NCI-H2029 (cell line): ENCODE measurements at places on chromosomes 3 and 15.
A peak's percentile ranks its signal among the peaks of the same experiment; 100 is the strongest.

DNA sequence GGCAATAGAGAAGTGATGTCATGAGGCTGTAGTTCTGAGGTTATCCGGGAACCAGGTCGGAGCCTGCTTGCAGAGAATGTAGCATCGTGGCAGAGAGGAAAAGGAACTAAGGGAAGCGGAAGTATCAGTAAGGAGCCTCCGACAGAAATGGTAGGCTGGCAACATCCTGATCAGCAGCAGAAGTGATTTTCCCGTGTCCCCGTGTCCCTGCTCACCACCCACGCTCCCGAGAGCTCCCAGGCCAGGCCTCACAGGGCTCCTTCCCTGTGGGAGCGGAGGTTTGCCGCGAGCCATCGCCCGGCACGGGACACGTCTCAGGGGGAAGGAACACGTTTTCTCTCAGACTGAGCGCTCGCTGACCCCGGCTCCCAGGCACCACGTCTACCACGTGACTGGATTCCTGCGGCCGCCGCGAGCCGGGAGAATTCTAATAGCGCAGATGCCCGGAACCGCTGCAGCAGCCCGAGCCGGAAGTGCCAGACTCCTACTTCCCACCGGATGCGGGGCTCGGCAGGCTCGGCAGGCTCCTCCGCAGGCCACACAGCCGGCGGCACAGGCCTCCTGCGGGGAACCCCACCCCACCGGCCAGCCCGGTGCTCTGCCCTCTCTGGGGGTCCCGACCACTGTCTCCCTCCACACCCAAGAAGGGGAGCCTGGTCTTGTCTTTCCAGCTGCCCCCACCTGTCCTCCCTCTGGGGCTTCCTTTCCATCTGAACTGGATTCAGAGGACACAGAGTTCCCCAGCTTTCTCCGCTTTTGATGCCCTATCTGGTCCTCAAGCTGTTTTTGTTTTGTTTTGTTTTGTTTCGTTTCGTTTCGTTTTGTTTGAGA is 99.3 kb downstream of the BDH1 start:
- DNase-seq: no peak

DNA sequence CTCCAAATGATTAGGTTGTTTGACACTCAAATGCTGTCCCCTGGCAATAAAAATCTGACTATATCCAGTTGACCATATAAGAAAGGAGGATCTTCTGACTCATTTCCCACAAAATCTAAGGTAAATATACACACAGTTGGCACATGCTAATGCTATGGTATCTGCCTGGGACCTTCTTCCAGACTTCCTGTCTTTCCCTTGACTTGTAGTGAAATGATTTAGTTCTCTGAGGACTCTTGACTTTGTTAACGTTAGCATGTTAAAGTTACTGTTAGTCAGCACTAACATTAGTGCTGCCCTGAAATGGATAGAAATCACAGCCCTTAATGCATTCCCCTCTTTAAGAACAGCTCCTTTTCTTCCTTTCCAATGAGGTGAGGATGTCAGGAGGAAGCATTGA is 124.3 kb upstream of the LSAMP start:
- no peak for DNase-seq

DNA sequence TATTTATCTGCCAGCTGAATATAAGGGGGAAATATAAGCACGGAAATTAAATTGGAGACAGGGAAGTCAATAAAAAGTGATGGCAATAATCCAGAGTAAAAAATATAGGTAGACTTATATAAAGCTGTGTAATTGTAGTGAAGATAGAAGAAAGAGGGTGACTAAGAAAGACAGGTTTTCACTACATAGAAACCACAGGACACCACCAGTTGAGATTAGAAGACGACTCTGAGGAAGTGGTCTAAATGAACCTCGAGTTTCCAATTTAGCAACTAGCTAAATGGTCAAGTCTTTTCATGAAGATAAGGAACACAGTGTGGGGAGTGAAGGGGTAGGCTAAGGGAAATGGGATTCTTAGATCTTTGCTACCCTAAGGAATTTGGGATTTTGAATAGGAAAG is 188.8 kb upstream of the ARL6 start:
- no peak for DNase-seq

DNA sequence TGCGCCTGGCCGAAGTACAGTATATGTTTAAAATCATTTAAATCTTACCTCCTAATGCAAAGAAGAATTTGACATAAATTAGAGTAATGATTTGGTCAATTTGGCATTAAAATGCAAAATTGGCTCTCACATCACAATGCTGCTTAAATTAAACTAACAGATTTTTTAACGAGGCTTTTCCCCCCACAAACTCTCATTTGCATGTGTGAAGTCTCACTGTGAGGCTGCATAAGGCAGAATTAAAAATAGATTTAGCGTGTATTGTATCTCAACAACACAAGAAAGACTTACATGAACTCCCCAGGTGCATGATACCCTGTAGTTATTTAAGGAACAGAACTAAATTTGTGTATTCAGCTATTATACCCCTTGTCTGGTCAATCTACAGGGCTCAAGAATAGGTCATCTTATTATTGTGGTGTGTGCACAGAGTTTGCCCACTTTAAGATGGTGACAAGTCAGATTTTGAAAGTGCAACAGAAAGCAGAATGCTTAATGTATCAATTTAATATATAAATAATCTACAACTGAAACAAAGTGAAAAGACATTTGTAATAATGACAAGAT is 897.9 kb downstream of the EPHA3 start:
- no peak for DNase-seq

DNA sequence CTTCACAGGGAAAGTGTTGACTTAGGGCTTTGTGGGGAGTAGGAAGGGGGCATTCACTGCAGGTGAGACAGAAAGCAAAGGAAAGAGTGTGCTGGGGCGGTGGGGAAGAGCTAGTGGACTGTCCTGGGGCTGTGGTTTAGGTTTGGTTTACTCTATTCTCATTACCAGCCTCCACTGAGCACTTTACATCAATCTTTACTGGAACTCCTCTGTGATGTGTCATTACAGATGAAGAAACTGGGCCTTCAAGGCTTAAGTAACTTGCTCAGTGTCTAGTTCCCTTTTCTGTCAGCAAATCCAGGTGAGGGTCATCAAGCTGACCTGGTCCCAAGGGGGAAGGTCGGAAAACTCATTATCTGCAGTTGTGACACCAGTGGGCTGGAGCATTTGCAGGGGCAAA is 120.2 kb upstream of the PFN2 start:
- DNase-seq: no peak

GRCh38 chr15:67161881-67162280 is 92.6 kb downstream of the AAGAB start:
- DNase-seq: no peak

GRCh38 chr15:101052031-101052620 is 133.0 kb downstream of the LRRK1 start:
- DNase-seq: no peak

DNA sequence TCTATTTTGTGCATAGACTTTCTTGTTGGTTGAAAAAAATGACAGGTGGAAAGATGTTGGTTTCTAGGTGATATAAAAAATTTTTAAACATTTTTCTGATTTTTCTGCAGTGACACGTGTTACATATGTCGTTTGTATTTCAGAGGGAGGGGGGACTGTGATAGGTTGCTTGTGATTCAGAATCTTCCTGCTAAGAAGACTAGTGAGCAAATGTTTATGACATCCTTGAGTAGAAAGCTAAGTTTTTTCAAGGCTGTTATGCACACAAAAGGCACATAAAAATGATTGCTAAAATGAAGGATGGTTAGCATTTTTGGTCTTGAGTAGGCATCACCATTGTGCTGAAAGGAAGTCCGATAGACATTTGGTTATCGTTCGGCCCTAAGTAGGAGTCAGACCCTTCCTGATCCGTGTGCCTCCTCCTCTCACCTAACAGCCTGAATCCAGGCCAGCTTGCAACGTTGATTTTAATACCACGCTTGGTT is 1.5 kb downstream of the ZNF639 start:
- no peak for DNase-seq

DNA sequence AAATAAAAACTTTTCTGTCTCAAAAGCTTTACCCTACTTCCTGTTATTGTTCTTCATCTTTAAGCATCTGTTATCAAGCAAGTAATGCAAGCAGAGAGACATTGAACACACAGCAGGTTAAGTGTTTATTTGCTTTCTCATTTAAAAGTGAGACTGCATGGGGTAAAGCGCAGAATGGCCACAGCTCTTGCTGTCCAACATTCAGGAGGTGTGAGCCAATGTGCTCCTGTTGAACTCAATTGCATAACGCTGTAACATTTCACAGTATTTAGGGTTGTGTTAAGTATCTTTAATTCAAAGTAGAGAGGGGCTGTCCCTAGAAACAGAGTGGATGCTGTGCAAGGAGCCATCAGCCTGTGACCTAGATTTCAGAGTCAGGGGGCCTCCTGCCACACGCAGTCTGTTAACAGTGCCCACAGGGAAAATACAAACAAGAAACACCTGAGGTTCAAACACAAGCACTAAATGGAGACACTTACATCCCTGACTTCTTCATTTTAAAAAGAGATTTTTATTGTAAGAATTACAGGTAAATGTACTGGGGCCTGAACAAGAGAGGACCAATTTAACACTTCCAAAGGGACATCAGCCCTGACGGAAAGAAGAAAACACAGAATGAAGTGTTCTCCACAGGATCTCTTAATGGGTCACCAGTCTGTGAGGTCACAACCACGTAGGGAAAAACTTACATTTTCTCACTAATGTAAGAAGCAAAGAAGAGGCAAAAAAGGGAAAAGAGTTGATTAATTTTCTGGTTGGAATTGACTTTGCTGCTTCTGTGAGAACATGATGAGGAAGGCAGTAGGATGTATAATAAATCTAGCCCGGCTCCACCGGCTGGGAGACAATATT is 815.1 kb downstream of the VGLL3 start:
- DNase-seq: no peak

DNA sequence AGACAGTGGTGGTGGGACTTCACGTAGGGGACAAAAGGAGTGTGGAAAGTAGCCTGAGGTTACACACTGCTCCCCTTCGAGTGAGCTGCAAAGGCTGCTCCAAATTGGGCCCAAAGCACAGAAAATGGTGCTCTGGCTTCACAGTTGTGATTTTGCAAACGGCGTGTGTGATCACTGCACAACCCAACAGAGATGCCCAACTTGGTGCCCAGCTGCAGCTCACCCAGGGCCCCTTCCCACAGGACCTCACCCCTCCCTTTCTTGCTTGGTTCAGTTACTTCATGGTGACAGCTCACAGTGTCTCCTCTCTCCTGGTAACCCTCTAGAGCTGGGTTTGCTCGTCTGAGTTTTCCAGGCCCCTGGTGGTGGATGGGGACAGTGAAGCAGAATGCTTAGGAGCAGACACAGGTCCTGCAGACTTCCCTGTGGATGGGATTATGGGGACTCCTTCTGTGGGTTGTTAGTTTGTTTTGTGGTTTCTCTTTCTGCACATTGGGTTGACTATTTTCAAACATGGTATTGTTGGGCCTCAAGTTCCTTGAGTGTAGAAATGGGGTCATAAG is 98.3 kb downstream of the TOP2B start:
- no peak for DNase-seq

GRCh38 chr15:33934396-33934795 is 33.9 kb upstream of the CHRM5 start:
- DNase-seq: no peak

- DNase-seq: no peak
These were observed 72.9 kb downstream of the RPLP1 start for GRCh38 chr15:69525543-69525942.

- DNase-seq: no peak
These were observed 5.1 kb downstream of the DUOX1 start for GRCh38 chr15:45134682-45135604.

GRCh38 chr3:123480428-123480827 is 31.5 kb upstream of the ADCY5 start:
- no peak for DNase-seq

- DNase-seq: no peak
These were observed 27.7 kb downstream of the CHDH start for GRCh38 chr3:53818221-53819162.

DNA sequence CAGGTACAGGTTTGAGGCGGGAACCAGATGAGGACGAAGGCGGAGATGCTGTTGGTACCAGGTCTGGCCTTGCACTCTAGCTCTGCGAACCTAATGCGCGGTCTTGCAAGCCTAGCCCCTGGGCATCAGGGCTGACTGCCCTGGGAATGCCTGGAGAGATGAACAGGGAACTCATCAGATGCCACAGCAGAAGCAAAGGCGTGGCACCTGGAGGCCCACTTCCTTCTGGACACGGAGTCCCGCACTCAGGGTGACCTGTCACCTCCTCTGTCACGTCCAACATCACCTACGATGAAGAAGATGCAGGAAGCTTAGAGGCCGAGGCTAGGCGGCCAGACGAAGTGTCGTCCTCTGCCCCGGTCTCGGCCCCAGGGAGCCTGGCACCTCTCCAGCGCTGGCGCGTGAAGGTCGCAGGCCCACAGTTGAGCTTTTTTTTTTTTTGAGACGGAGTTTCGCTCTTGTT is 9.4 kb downstream of the RPLP1 start:
- no peak for DNase-seq

DNA sequence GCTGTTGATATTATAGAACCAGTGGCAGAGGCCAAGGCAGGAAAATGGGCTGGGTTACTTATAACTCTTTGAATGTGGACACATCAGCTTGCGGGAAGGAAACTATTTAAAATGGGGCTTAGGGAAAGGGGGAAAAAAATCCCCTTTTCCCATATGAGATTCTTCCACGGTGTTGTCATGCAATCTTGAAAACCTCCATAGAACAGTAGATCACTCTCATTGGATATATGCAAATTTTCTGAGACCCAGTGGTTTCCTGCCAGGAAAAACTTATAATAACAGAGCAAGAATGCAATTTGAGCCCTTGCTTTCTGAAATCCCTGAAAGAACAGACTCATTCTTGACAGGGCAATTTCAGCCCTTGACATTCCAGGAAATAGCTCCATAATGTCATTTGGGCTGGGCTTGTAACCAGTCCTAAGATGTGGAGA is 31.1 kb downstream of the TMEM212 start:
- DNase-seq: no peak

GRCh38 chr15:91348752-91349500 is 248.9 kb downstream of the SV2B start:
- DNase-seq: peak; percentile 41

DNA sequence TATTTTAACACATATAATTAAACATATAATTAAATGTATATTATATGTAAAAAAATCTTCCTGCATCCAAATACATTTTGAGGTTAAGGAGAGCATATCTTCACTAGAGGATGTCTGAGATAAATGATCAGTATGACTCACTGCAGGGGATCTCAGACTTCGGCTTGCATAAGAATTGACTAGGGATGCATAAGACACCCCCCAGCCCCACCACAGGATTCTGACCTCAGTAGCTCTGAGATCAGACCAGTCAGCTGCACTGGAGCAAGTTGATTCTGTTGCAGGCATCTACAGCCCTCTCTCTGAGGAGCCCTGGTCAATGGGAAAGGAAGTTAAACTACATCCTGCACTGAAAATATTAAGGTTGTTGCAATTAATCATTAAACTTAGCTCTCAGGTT is 29.0 kb upstream of the TBC1D21 start:
- no peak for DNase-seq

- DNase-seq: no peak
These were observed 9.5 kb downstream of the WNT5A start for GRCh38 chr3:55477306-55478303.

DNA sequence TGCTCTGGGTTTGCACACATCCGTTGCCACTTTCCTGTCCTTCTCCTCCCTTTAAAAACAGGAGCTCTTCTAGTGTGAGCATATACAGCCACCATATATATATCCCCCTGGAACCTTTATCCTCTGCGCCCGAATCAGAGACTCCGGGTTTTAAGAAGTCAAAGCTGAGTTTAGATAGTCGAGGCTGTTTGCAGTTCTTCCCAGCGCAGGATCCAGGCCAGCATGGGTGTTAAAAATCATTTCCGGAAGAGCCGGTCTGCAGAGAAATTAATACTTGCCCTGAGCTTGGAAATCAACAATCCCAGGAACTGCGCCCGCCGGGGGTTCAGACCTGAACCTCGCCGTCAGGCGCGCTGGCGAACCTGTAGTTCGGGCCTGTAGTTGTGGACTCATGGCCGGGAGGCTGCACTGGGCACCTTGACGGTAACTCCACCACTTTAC is 2.3 kb downstream of the SHOX2 start:
- DNase-seq: no peak
